ENCODE measurements at places on chromosomes 16 and 17.

DNA sequence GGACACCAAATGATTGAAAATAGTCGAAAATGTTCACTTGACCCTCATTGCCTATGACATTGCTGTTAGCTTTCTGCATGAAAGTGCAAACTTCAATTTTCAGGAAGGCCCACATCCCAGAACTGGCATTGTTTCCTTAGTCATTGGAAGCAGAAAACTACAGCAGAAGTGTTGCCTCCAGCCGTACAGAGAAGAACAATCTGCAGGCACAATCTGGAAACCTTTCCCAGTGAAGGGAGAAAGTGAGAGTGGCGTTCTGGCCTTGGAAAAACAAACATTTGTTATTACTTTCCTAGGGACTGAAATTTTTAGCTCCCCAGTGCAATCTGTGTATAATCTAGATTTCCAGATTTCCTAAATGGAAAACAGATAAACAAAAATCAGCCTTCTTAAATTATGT, 529.5 kb upstream of the RBFOX1 start:
- no peak for DNase-seq

DNA sequence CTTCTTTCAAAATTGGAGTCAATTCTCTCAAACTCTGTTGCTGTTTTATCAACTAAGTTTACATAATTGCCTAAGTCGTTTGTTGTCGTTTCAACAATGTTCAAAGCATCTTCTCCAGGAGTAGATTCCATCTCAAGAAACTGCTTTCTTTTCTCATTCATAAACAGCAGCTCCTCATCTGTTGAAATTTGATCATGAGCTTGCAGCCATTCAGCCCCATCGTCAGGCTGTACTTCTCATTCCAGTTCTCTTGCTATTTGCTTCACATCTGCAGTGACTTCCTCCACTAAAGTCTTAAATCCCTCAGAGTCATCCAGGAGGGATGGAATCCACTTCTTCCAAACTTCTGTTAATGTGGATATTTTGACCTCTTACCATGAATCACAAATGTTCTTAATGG, 230.6 kb downstream of the IRF8 start:
- no peak for DNase-seq

DNA sequence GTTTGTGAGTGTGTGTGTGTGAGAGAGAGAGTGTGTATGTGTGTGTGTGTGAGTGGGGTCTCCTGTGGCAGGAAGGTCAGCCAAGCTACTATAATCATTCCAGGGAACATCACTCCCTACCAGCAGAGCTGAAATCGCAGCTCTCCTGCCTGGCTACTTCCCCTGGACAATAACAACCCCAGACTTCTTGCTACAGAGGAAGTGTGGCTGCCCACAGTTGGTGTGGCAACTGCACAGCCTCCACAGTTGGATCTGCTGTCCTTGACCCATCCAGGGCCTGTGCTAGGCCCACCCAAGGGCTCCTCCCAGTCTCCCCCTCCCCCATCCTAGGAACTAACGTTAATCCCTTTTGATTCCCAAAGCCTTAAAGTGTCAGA, 1.5 kb downstream of the SLC13A5 start:
- DNase-seq = no peak

DNA sequence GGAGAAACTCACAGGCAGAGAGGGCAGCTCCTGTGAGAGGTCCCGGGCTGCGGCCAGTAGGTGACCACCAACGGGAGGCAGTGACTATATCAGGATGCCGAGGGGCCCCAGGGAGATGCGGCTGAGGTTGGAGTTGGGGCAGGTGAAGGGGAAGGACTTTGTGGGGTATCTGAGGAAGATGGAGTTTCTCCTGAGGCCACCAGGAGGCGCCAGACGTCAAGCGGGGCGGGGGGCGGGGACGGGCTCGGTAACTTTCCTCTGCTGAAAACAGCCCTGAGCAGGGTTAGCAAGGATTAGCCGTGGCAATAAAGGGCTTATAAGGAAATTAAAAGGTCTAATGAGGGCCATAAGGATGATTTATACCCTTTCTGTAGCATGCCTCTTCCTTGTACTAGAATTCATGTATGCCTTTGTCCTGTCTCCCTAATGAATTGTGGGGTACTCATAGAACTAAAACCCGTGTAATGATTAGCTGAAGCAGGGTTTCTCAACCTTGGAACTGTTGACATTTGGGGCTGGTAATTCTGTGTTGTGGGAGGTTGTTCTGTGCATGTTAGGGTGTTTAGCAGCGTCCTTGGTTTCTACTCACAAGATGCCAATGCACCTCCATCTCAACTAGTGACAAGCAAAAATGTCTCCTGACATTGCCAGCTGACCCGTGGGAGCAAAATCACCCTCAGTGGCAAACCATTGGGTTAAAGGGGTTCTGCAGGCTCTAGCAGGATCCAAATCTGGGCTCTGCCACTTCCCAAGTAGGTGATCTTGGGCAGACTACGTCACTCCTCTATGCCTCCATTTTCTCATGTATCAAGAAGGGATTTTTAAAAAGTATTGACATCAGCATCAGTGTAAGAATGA, 74.8 kb upstream of the GRIN2A start:
- no peak for DNase-seq

DNA sequence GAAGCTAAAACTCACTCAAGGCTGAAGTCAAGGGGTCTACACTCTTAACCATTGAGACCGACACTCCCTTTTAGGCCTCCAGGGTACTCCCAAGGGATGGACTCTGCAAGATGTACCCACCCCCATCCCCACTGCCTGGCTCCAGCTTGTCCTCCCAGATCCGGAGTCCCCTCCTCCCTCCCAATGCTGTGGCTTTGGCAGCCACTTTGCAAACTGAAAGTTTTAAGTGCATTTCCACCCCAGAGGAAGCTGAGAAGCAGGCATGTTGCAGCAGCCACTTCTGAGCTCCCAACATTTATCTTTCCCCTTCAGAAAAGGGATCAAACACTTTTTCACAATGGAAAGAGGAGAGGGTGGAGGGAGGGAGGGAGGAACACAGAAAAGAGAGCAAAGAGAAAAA, 115.2 kb downstream of the COPRS start:
- DNase-seq = no peak

DNA sequence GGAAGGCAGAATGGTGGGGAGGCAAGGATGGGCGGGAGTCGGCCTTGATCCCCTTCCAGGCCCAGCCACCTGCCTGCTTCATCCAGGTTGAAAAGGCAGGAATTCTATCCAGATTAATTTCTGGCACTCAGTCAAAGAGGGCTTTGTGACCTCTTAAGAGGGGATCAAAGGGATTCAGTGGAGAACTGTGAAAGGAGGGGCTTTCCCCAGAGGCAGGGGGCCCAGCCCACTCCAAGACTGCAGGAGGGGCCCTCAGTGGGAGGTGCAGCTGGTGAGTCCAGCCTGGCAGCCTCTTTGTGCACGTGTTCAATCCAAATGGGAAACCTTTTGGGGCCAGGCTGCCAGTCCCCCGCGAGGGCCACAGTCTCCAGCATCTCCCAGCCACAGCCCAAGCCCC, 148.5 kb upstream of the PLCG2 start:
- no peak for DNase-seq

GRCh38 chr16:27534256-27534655, 15.5 kb downstream of the GTF3C1 start:
- no peak for DNase-seq

DNA sequence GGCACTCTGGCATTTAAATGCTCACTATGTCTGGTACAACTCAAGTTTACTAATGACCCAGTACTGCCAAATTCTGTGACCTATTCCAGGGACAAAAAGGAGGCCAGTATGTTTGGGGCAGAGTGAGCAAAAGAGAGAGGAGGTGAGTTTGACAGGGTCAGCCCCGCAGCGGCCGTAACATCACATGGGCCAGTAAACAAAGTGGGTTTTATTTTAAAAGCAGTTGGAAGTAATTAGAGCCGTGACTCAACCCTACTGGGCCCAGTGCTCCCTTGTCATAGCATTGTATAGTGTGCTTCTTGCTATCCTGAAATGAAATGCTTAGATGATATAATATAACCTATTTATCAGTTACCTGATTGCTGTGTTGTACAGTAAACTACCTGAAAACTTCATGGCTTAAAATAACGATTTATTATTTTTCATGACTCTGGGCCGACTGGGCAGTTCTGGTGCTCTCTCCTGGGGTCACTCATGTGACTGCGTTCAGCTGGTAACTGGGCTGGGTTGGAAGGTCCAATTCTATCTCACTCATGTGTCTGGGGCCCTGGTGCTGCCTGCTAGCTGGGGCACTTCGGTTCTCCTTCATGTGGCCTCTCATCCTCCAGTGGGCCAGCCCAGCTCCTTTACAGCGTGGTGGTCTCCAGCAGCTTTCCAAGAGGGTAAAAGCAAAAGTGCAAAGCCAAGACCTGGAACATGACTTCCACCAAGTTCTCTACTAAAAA, 27.4 kb downstream of the IQCK start:
- DNase-seq = no peak

- no peak for DNase-seq
Measured at GRCh38 chr17:50938821-50939541, 72.8 kb upstream of the TOB1 start.

- no peak for DNase-seq
Measured at GRCh38 chr17:32742681-32743538, 134.0 kb downstream of the MYO1D start.

- no peak for DNase-seq
Measured at GRCh38 chr16:23807028-23807427, 28.8 kb upstream of the PRKCB start.

GRCh38 chr16:87664792-87665191, 62.5 kb downstream of the JPH3 start:
- no peak for DNase-seq

DNA sequence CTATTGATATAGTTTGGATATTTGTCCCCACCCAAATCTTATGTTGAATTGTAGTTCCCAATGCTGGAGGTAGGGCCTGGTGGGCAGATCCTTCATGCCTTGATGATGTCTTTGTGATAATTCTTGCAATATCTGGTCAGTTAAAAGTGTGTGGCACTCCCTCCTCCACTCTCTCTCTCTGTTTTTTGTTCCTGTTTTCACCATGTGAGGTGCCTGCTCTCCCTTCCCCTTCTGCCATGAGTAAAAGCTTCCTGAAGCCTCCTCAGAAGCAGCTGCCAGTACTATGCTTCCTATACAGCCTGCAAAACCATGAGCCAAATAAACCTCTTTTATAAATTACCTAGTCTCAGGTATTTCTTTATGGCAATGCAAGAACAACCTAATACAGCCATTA, 47.3 kb downstream of the TOM1L2 start:
- no peak for DNase-seq

All from vagina (tissue), 2 donors.